Activated naive CD4-positive, alpha-beta T cell (primary cell): ENCODE measurements at places on chromosomes 13 and 19.

- no peak for DNase-seq
Observed at GRCh38 chr13:27279506-27279905, 8.9 kb downstream of the RASL11A start.

DNA sequence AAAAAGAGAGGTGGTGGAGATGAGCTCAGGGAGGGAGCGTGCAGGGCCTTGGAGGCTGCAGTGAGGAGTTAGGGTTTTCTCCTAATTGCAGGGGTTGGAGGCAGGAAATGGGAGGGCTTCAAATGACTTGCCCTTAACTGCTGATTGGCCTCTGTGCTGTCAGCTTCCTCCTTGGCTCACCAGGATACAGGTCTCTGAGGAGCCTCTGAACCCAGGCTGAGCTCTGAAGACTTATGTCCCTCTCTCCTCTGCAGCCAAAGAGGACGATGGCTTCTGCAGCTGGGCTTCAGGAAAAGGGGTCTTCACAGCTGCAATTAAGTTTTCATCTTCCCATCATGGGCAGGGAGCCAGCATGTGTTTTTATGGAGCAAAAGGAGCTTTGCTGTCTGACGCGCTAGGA is 6.7 kb upstream of the RANBP3 start:
- DNase-seq = no peak

DNA sequence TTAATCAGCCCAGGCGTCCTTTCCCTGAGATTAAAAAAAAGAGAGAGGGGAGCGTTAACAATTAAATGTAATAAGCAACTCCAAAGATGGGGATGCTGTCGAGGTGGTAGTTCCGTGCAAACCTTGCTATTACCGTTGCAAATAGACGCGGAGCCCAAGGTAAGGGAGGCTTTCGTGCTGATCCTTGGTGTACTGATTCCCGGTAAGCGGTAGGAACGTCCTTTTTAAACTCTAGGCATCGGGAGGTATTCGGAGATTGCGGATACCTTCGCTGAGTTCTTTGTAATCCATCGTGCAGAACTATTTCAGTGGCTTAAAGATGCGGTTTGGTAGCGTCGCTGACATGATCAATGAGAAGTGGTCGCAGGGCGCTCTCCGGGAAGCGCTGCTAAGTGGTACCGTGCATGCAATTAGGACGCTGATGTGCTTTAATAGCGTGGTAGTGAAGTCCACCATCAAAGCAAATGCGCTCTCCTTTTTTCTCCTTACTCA is 3.1 kb downstream of the SLITRK5 start:
- DNase-seq = no peak

DNA sequence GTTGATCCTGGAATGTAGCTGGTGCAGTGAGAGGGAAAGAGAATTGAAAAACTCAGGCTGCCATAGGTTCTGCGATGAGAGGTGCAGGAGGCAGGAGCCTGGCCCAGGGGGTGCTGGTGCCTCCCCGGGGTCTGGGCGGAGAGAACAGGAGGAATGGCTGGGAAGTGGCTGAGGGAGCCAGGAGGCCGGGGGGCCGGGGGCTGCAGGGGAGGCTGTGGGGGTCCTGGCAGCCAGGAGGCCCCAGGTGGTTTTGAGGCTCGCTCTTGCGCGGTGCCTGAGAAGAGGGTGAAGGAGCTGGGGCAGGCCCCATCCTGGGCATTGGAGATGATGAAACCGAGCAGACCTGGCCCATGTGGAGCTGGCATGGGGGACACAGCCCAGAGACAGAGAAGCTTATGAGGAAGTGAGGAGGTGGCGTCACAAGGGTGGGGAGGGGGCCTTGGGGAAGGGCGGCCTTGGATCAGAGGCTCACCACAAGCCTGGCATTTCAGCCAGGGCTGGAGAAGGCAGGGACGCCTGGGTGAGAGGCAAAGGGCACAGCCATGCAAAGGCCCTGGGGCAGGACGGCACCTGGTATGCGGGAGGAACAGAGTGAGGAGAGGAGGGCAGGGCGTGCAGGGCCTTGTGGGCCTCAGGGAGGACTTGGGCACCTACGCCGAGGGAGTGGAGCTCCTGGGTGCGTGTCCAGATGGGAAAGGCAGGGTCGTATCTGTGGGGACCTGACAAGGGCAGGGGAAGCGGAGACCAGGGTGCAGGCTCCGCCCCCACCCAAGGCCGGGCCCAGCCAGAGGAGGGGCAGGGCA is 1.3 kb upstream of the TEKTIP1 start:
- no peak for DNase-seq

DNA sequence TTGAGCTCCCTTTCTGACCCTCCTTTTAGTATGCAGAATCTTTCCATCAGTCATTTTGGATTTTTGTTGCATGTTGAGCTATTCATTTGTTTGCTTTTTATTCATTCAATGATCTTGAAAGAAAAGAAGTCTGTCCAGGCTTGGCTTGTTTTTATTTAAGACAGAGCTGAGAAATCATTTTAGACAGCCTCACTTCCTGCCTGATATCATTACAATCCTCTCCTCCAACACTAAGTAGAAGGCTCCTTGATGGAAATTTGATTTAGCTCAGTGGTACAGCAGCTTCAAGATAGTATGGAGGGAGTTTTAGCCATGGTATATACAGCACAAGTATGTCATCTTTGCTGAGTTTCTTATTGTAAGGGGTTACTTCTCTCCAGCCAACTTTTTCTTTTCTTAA is 28.4 kb downstream of the MBNL2 start:
- no peak for DNase-seq

DNA sequence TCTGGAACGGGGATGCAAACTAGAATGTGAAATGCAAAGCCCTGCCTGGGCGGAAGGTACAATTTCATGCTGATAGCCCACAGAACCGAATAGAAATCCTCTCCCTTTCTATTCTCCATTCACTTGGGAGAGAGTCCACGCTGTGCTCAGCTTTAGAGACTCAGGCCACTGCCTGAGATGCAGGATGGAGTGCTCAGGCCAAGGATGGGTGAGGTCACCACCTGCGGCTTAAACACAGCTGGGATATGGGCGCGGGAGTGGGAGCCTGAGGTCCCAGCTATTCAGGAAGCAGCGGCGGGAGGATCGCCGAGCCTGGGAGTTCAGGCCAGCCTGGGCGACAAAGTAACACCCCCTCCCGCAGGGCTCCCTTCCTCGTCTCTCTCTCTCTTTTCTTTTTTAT is 446 bp upstream of the ZNF83 start:
- no peak for DNase-seq

GRCh38 chr19:38869160-38869835 is 8.8 kb downstream of the RINL start:
- DNase-seq = no peak

- DNase-seq = no peak
Observed at GRCh38 chr13:80649274-80649673, 308.3 kb upstream of the SPRY2 start.

DNA sequence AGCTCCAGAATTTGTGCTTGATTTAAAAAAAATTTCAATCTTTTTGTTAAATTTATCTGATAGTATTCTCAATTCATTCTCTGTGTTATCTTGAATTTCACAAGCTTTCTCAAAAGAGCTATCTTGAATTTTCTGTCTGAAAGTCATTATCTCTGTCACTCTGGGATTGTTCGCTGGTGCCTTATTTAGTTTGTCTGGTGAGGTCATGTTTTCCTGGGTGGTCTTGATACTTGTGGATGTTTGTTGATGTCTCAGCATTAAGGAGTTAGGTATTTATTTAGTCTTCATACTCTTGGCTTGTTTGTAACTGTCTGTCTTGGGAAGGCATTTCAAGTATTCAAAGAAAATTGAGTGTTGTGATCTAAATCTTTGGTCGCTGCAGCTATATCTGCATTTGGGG is 106.3 kb downstream of the TNFSF13B start:
- no peak for DNase-seq

GRCh38 chr13:53151336-53152056 is 122.9 kb downstream of the OLFM4 start:
- DNase-seq = no peak

DNA sequence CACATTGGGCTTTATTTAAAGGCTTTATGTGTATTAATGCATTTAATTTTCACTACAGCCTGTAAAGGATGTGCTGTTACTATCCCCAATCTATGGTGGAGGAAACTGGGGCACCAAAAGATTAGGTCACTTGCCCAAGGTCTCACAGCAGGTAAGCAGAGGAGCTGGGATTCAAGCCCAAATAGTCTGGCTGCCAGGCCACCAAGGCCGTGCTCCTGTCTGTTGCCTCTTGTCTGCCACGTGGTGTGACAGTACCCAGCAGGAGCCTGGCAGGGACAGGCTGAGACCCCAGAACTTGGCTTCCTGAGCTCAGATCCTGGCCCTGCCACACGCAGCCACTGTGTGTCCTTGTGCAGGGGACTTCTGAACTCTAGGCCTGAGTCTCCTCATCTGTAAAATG is 4.5 kb downstream of the NTN5 start:
- no peak for DNase-seq

GRCh38 chr13:23992781-23993679 is 95.7 kb upstream of the C1QTNF9B start:
- no peak for DNase-seq

- no peak for DNase-seq
Observed at GRCh38 chr19:10766671-10767201, 48.9 kb downstream of the DNM2 start.

DNA sequence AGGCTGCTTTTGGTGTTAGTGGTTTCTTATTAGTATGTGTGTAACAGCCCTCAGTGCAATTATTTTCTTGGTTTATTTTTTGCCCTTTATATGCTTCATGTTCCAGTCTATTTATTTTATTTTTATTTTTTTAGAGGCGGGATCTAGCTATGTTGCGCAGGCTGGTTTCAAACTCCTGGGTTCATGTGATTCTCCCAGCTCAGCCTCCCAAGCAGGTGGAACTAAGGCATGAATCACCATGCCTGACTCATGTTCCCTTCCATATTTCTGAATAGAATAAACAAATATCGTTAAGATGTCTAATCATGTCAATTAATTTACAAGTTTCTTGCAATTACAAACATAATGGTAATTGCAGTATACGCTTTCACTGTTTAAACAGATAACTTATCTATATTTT is 11.7 kb downstream of the SKA3 start:
- DNase-seq = no peak

DNA sequence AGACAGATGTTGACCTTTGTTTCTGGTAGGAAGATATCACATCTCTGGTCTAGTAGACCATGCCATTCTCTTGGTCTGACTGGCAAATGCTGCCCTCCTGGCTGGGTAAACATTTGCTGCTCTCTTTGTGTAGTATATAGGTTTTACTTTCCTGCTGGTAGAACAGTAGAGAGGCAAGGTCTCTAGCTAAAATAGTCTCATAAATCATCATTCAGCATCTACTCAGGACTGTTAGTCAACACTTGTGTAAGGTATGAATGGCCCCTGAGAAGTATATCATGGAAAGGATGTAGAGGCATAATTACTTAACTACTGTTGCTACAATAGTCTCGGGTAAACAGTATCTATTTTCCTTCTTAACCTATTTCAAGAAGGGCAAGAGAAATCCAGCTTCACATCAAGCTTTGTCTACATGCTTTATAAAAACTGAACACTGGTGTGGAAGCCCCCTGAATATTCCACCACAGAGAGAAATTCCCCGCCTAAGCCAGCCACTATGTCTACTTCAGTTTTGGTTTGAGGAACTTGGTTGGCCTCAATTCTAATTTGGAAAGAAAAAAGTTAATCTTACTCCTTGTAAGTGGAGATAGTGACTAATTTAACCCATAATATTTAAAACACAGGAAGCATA is 18.4 kb upstream of the MYCBP2 start:
- DNase-seq = no peak
